Stromal cell of bone marrow (primary cell): ENCODE measurements at places on chromosomes 7 and 10.

DNA sequence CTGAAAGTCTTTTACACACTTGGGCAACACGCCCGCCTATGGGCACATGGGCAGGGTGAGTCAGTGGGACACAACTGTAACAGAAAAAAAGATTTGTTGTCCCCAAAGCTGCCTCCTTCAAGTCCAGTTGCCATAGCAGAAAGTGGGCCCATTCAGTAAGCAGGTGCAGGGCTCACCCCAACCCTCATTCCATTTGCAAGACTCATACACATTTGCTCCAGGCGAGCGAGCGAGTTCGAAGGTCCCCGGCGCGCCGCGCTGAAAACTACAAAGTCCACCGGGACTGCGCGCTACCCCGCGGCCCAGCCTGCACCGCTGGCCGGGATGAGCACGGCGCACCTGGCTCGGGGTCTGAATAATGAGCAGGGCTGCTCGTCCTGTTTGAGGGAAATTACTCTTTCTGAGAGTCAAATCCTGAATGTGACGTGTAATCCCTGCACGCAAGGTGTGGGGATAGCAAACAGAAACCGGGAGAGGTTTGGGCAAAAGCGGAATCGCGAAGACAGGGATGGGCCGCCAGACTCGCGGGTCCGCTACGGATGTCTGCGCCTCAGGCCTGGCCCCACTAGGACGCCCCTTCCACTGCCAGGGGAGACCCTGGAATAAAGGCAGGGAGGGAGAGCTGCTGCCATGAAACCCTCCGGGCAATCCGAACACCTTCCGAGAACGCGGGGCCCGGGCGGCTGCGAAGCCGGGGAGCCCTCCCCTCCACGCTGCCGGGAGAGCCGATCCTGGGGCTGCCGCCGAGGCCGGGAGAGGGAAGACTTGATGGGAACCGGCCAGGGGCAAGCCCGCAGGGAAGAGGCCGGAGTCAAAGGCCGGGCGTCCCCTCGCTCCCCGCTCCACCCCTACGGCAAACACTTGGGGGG, 982 bp downstream of the COBL start:
- DNase-seq = no peak

DNA sequence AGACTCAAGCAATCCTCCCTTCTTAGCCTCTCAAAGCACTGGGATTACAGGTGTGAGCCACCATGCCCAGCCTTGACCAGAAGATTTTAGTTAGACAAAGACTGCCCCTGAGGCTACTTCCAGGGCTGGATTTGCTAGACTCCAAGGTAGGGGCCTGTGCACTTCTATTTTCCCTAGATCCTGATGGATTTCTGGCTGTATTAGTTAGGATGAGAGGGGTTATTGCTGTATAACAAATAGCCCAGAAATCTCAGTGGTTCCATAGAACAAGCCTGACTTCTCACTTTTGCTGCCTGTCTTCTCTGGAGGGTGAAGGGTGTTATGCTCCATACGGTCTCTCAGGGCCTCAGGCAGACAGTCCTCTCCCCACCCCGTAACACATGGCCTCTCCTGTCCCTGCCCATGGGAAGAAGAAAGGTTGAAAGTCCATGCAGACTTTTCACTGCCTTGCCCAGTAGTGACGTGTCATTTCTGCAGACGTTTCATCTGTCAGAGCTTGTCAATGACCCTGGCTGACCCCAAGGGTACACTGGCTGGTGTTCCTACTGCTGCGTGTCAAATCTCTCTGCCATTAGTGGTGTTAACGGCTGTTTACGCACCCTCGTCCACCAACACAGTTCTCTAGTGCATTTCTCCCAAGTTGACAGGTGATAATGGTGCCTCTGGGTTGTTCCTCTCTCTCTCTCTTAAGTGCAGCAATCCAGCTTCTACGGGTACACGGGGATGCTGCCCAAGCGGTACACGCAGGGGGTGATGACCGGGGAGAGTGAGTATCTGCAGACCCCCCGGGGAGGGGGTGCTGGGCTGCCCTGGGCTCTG, 11.6 kb downstream of the SLC29A4 start:
- no peak for DNase-seq

GRCh38 chr7:158815083-158815799, 14.1 kb downstream of the ESYT2 start:
- DNase-seq = peak; percentile 66

GRCh38 chr7:95255691-95256090, 68.6 kb downstream of the PON1 start:
- no peak for DNase-seq

DNA sequence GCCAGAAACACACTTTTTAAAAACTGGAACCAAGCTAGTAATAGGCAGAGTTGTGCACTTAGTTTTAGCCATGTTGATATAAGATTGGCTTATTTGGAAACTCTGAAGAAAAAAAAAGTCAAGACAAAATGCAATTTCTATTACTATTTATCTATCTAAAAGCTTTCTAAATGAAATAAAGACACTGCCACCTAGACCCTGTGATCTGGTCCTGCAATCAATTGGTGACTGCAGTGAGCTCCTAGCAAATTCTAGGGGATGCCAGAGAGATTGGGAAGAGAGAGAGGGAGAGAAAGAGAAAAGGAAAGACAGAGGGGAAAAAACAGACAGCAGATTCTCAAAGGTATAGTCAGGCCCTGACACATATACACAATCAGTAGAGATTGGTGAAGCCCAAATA, 25.3 kb downstream of the SORCS1 start:
- no peak for DNase-seq

- DNase-seq = no peak
These were observed 10.7 kb downstream of the PTF1A start for GRCh38 chr10:23202779-23203178.

DNA sequence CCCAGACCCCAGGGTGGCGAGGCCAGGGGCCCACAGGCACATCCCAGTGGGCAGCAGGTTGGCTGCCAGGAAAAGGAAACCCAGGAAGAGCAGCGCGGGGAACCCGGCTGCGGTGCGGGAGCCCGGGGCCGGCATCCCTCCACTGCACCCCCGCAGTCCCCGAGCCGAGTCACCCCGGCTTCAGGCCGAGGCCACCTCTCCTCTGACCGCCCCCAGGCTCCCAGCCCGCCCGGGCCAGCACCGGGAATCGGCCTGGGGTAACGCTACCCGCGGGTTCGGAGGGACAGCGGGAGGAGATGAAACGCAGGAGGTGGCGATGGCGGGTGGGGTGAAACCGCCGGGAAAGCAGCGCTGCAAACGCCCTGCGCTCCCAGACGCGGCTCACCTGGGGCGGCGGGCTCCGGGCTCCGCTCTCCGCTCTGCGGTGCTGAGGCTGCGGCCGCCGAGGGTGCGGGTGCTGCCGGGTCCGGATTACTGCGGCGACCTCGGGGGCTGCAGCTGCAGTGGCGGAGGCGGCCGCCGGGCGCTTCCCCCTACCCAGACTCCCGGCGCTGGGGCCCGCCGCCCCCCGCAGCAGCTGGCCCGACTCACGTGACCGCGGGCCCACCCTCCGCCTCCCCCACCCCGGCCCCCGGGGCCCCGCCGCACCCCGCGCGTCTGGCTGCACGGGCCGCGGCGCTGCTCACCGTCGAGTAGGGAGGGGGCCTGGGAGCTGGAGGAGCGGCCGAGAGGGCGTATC, at the start of gene SCRN1:
Gene SCRN1 (minus strand): TSS at position 545 of the 739 bp plus-strand sequence. CDS start 20,734 bp downstream, outside the sequence.
- peak; percentile 2 for DNase-seq

- DNase-seq = no peak
These were observed 562.3 kb downstream of the CCSER2 start for GRCh38 chr10:84890706-84891105.

DNA sequence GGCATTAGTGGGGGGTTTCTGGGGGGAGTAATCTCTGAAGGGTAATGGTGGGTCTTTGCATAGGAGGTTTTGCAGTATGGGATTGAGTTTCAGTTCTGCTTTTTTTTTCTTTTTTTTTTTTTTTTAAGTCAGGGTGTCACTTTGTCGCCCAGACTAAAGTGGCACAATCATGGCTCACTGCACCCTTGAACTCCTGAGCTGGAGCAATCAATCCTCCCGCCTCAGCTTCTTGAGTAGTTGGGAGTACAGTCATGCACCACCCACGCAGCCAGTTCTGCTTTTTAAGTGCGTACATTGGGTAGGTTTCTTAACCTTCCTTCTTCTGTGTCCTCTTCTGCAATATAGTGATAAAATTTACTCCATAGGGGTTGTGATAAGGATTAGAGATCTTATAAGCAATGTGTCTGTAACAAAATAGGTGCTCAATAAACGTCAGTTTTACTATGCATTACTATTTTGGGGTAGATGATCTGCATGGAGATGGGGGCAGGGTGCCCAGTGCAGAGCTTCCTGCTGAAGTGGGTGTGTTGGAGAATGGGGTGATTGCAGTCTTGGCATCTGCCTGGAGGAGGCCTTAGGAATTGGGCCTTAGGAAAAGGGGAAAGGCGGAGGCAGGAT, 9.6 kb downstream of the KAZALD1 start:
- DNase-seq = no peak

- DNase-seq = no peak
These were observed 119.0 kb downstream of the SEC23IP start for GRCh38 chr10:120011359-120012130.

GRCh38 chr10:133198206-133198605, 31.8 kb upstream of the UTF1 start:
- DNase-seq = no peak

GRCh38 chr7:65404020-65404419, 30.4 kb downstream of the ZNF92 start:
- no peak for DNase-seq

DNA sequence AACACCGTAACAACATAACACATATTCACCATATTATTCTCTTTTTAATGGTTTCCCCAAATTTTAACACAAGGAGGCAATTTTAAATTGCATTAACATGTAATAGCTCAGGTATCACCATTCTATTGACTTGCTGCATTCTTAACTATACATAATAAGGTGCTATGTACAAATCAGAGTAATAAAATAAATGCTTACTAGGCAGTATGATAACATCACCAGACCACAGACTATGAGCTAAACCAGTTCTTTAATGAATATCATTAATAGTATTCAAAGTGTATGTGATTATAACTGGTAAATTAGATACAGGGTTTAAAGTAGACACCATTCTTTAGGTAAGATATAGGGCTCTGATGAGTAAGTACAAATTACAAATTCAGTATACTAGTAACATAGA, 226.6 kb downstream of the DNAJC1 start:
- DNase-seq = no peak

GRCh38 chr10:17787087-17787961, 21.8 kb upstream of the MRC1 start:
- peak; percentile 89 for DNase-seq

- DNase-seq = peak; percentile 98
These were observed 26.4 kb upstream of the SRGN start for GRCh38 chr10:69061305-69062161.

- no peak for DNase-seq
These were observed 98.5 kb downstream of the ARHGAP22 start for GRCh38 chr10:48506147-48506917.

DNA sequence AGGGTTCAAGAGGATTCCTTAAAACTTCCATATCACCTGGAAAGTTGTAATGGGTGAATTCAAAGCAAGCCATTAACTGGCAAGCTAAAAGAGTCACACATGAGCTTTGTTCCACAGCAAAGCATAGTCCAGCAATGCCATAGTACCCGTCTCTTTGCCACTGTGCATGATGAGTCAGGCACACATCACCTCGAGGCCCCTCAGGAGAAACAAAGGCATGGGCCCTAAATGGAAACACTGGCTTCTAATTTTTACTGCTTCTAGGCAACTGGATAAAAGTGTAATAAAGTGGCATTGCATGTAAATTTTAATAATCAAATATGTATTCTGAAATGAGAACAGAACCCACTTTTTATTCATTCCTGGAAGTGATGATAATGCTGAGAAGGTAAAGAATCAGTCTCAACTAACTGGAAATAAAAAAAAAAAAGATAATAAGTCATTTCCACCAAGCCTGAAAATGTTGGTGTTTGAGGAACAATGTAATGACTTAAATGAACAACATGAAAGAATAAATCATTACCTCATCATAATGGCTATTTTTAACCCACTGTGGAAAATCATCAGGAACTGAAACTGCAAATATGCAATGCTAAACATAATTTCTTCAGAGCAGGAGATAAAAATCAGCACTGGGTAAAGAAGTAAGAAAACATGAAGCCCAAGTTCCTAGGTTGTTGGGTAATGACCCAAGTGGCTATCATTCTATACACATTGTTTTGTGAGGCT, 104.9 kb downstream of the CDK6 start:
- no peak for DNase-seq

- no peak for DNase-seq
These were observed 340.1 kb downstream of the WDR37 start for GRCh38 chr10:1396297-1396635.

GRCh38 chr7:44262031-44262430, 61.3 kb downstream of the YKT6 start:
- DNase-seq = no peak

- DNase-seq = no peak
These were observed 52.5 kb downstream of the NRCAM start for GRCh38 chr7:108403597-108404217.

- DNase-seq = no peak
These were observed 472.9 kb upstream of the AKR1E2 start for GRCh38 chr10:4353059-4353655.

DNA sequence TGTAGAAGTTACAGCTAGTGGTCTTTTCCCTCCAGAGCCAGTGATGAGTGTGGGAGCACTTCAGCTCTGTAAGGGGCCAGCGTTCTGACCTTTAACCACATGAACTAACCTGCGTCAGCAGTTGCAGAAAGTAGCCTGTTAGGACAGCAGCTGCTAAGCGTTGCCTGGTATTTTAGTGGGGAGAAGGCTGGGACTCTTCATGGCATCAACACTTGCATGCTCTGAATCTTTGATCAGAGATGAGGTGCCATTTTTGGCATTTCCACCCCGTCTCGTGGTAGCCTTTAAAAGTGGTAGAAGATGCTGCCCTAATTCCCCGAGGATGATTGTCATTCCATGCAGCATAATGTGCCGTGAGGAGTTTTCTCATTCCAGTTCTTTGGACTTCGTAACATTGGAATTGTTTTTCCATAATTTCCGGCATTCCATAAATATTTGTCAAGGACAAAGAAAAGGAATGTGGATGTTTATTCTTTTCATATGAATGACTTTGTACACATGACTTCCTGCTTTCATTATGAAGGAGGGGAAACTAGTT, 92.2 kb downstream of the AVL9 start:
- no peak for DNase-seq

- no peak for DNase-seq
These were observed 85.4 kb downstream of the FOXL3 start for GRCh38 chr7:375321-375831.

DNA sequence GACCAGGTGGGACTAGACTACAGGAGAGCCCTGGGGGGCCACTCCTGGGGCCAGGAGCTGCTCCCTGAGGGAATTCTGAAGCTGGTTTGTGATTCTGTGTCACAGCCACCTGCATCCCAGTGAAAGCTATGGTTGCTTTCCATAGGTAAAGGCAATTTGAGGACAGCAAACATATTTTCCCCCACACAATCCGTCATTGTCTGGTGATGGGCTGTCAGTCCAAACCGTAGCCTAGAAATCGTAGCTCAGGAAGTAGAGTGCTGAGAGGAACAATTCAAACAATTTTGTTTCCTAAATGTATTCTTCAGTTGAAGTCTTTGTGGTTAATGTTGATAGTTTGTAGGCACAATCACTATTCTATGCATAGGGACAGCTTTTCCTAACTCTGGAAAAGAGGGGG, 106.0 kb upstream of the INSYN2A start:
- DNase-seq = no peak
